ENCODE measurements at places on chromosomes 12 and 14.

DNA sequence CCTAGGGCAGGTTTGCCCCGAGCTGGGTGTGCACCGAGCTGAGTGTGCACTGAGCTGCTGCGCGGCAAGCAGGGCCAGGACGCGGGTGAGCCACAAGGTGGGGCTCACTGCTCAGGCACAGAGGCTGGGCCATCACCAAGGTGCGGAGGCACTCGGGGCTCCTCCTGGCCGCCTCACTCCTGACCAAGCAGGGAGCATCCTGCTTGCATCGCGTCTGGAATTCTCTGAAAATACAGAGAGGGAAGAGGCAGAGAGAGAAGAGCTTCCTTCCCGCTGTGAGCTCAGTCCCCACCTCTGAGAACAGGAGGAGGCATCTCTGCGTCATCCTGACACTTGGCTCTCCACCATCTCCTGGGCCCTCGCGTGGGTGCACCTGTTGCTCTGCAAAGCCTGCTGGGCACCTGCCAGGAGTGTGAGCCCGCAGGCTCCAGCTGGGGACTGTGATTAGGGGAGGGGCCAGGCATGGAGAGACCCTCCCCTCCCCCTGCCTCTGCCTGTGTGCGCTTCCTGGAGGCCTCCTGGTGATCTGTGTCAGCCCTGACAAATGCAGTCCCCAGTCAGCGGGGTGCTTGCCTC lies 116.3 kb downstream of the GLT1D1 start:
- DNase-seq: no peak

DNA sequence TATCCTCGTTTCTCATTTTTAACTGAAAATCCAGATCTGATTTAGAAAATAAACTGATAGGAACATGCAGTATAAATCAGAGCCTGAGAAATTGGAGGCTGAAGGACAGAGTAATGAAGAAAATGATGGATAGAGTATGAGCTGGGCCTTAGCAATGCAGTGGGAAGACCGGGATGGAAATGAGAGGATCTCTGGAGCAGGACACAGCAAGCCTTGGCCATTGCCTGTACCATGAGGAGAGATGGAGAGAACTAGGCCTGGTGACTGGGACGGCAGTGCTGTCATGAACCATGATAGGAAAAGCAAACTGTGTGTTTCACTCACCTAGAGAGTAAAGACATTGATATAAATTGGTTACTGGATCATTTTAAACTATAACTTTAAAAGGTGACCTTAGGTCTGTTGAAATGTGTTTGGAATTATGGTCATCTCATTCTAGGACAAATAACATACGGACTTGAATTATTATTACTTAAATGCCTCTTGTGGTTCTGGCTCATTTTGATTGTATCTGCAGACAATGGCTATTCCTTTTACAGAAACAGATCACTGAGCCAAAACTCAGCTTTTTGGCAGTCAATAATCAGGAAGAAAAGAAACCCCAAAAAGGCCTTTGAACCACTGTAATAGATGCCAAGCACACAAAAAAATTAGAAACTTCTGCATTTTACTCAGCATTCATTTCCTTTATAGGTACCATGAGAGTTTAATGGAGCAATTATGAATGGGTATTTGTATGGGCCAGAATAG lies 251.9 kb upstream of the PRKD1 start:
- no peak for DNase-seq

DNA sequence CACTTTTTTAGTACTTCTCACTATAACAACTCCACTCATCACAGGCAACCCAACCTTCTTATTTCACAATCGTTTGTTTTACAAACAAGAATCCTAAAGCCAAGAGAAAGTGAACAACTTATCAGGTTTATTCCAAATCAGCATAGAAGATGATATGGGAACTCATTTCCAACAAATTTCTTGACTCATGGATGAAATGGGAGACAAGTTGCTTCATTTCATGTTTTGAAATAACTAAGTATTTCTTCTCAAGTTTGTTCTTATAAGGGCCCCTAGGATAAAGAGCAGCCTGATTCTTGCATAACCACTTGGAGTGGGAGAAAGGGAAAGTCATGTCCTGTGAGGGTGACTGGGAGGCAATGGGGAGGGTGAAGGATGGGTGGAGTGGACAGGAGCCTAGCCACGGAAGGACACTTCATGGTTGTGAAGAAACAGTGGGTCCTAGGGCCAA lies 168.3 kb downstream of the DUSP6 start:
- DNase-seq: no peak

- no peak for DNase-seq
These were observed 8.9 kb downstream of the HVCN1 start for GRCh38 chr12:110680032-110680431.

Measured in GOT3 (cell line).